ENCODE measurements at places on chromosomes 16 and 17. TPM values are rescaled to one million over a fixed set of nuclear protein-coding genes. Genes with fewer than 3 reads are reported as not detected.

KIF18B gene
- 2.8 TPM for total RNA-seq

IGFALS gene
- total RNA-seq, result not detected

DNAI2 gene
- total RNA-seq, result not detected

NPIPA2 gene
- total RNA-seq, result not detected
